HFF-Myc (cell line): ENCODE measurements at places on chromosomes 6 and 20.

DNA sequence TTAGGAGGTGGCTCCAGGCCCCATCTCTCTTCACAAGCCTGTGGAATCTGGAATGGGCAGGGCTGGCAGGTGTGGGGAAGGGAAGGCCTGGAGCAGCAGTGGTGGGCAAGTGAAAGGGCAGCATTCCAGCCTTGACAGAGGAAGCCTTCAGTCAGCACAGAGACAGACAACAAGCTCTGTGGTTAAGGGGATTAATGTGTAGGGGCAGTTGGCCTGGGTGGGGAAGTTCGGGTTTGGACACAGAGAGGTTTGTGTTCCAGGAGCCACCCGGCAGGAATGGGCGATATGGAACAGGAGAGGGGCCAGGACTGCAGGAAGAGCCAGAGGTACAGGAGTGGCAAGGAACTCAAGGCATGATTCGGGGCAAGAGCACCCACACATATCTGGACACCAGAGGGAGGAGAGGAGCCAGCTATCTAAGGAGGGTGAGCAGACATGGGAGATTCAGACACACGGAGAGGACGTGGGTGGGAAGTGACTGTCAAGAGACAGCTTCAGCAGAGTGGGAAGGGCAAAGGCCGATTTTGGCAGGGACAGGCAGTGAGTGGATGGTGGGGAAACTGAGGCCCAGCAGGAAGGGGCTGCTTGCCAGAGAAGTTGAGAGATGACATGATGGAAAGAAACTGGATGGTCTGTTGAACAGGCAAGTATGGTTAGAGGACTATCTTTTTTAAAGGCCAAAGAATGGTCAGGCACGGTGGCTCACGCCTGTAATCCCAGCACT is 2.5 kb upstream of the SLC44A4 start:
- no peak for DNase-seq

GRCh38 chr20:36018208-36018988 is 50.0 kb downstream of the CNBD2 start:
- no peak for DNase-seq

DNA sequence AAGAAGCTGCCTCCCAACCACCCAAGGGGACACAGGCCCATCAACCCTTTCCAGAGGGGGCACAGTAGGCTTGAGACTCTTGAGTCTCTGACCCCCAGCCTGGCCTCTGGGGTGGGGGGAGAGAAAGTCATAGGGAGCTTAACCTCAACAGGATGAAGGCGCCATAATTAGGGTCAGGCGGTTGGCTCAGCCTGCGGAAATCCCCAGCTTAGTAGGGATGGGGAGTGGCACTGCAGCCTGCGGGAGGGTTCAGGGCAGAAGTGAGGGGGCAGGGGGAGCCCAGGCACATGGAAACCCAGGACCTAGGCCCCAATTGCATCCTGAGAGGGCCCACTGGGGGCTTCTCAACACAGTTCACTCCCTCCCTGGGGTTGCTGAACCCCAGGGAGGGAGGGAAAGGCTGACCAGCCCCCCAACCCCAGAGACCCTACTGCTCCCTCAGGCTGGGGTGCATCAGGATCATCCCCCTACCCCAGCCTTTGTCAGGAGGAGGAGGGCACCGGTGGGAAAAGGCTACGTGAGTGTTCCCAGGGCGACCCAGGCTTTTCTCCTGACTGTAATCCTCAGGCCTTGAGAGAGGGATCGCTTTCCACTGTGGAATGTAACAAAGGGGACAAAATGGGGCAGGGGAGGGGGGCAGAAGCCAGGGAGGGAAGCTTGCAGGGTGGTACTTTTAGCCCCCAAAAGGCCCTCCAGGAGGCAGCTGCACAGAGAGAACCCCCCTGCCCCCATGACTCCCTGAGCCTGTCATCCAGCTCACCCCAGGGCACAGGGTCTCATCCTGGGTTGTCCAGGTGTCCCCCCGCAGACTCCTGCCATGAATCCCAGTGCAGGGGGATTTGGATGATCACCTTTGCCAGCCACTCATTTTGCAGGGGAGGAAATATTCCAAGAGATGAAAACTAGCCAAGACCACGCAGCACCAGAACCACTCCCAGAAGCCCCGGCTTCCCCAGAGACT is 46.4 kb downstream of the MRPL14 start:
- no peak for DNase-seq

- DNase-seq = no peak
Measured at GRCh38 chr6:3627501-3627900, 124.0 kb downstream of the PXDC1 start.

- no peak for DNase-seq
Measured at GRCh38 chr6:18263418-18264218, 712 bp downstream of the DEK start.

DNA sequence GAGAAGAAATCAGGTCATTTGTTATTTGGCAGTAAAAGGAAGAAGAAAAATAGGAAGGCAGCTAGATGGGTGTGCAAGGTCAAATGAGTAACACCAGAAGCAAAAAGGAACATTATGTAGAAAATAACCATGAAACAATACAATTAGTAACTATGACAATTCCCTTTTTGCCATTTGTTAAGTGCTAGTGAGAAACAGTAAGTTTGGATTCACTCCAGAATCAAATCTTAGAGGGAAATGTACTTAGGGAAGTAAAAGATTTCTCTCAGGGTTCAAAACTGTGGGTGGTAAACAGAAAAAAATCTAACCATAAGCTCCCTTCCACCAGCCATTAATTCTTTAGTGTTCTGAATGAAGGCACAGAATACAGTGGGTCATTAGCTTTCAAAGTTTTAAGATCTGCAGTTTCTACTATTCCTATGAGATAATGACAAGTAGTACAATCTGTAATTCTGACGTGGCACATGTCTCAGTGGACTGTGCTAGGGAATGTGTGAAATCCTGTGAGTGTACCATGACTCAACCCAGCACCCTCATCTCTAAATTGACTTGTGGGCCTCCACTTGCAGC is 17.1 kb downstream of the REPS1 start:
- DNase-seq = peak; percentile 39

DNA sequence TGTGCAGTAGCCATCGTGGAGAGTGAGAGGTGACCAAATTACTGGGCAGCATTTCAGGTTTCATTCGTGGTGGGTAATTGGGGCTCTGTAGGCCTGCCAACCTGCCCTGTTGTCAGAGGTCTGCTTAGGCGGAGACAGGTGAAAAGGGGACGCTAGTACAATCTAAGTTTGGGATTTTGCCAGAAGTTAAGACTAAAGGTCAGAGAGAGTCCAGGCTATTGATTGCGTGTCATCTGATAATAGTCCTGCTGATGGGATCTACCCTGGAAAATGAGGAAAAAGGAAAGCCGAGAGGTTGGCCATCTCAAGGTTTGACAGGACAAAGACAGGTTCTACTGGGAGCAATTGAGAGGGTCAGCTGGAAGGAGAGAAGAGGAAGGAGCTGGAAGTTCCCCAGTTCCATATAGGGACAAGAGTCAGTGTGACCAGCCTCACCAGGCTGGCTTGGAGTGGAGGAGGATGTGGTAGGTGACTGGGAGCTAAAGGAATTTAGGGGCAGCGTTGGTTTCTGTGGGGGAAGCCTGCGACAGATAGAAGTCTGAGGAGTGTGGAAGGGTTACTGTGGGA is 10.9 kb downstream of the ARFGEF2 start:
- no peak for DNase-seq

GRCh38 chr6:22036699-22037098 is 260.1 kb downstream of the PRL start:
- DNase-seq = no peak
